Kidney epithelial cell (primary cell): ENCODE measurements at places on chromosomes 5 and 9. TPM values are rescaled to one million over a fixed set of nuclear protein-coding genes. Genes with fewer than 3 reads are reported as not detected.

IZUMO3 gene
- total RNA-seq: not detected in 2 replicates

TEK gene
- 0.07 and 0.33 TPM in 2 replicates for total RNA-seq

FBN2 gene
- total RNA-seq: 25.2 and 31.9 TPM in 2 replicates

PCDHA7 gene
- 0.07 and 0.25 TPM in 2 replicates for total RNA-seq

PGM5 gene
- 0.79 and 1.2 TPM in 2 replicates for total RNA-seq

DNA sequence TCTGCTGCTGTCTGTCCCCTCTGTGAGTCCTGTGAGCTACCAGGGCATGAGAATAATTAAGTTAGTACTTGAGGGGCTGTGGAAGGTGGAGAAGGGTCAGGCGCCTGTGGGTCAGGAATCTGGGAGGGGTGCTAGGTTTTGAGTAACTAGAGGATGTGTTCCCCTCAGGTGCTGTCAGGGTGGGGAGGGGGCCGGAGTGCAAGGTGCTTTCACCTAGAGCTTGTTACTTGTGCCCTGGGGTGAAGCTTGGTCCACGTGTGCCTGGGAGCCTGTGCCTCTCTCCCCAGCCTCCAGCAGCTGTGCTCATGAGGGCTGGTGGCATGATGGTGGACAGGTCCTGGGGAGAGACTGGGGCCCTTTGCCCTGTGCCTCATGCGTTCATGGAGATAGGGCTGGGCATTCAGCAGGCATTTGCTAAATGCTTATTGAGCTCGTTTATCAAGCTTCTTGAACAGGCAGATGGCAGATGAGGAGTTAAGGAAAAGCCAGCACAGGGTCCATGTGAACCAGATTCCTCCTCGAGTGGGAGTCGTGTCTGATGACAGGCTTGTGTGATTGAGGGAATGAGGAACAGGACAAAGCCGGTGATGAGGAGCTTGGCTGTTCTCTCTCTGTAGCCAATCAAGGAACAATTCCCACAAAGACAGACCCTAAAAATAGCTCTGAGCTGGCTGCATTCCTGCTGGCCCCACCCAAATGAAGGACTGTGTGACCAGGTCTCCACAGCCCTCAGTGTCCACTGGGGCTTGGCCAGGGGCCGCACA is 40.9 kb downstream of the CACNA1B start:
- no peak for DNase-seq

DNA sequence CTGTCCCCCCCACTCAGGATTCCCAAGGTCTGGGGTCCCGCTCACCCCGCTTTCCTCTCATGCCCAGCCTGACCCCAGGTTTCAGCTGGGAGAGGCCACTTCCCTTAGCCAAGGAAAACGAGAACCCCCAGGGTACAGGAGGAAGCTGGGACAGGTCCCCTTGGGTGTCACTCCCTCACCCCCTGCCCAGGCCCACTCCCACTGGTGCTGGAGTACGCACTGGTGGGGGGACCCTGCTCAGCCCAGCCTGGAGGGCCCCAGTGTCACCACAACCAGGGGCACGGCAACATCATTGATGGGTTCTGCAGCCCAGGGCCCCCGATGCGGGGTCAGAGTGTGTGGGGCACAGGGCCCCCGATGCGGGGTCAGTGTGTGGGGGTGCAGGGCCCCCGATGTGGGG is 145.0 kb upstream of the CDKN2B start:
- no peak for DNase-seq

- no peak for DNase-seq
Observed at GRCh38 chr5:103541569-103541968, 21.0 kb downstream of the NUDT12 start.

- DNase-seq: no peak
Observed at GRCh38 chr9:26656003-26656870, 236.4 kb downstream of the CAAP1 start.
